ENCODE measurements at places on chromosomes 6 and 20.

DNA sequence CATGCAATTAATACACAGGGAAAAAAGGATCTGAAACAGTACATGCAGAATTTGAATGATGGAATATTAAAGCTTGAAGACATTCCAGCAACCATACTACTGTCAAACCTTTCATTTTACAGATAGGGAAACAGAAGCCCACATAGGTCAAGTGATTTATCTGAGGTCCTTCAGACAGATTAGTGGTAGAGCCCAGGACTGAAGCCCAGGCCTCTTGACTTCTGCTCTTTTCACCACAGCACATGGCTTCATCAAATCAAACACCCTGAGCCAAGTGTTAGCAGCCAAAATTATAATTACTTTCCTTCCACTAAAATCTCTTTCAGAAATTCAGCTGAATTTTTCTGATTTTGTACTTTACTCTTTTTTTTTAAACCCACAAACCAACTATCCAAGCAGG is 435.6 kb upstream of the RUNX2 start:
- DNase-seq = no peak

- no peak for DNase-seq
These were observed 154.6 kb upstream of the SOX4 start for GRCh38 chr6:21438986-21439352.

DNA sequence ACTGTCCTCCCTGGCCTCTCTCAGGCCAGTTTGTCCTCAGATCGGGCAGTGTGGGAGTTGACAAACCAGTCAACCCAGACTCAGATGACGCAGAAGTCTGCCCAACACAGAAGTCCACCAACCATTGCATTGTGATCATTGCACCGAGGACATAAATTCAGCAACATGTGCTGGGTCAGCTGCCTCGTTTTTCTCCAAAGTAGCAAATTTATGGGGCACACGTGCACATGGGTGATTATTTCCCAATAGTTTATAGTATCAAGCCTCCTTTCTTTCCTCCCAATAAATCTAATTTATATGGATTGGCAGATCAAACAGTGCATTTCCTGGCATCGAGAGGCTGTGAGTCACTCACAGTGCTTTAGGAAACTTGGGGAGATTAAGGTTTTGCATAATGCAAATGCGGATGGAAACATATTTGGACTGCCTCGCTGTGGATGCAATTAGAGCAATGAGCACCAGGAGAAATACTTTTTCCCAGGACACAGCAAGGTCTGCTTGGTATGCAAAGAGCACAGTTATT is 413.7 kb upstream of the SULF2 start:
- DNase-seq = no peak

GRCh38 chr6:46440141-46440540 is 51.1 kb downstream of the RCAN2 start:
- no peak for DNase-seq

- DNase-seq = no peak
These were observed 173.7 kb downstream of the ARHGAP18 start for GRCh38 chr6:129536271-129536670.

DNA sequence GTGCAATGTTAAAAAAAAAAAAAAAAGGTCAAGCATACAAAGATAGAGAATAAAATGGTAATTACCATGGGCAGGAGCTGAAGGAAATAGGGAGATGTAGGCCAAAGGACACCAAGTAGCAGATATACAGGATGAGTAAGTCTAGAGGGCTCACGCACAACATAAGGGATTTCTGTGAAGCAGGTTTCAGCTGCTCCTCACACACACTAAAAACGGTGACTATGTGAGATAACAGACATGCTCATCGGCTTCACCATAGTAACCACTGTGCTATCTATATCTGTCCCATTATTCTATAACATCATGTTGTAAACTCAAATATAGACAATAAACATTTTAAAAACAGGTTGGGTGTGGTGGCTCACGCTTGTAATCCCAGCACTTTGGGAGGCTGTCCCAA is 11.6 kb downstream of the SNHG17 start:
- no peak for DNase-seq

GRCh38 chr6:147906361-147906760 is 397.9 kb downstream of the SAMD5 start:
- DNase-seq = no peak

- DNase-seq = no peak
These were observed 32.5 kb upstream of the NKAIN2 start for GRCh38 chr6:123771126-123771525.

DNA sequence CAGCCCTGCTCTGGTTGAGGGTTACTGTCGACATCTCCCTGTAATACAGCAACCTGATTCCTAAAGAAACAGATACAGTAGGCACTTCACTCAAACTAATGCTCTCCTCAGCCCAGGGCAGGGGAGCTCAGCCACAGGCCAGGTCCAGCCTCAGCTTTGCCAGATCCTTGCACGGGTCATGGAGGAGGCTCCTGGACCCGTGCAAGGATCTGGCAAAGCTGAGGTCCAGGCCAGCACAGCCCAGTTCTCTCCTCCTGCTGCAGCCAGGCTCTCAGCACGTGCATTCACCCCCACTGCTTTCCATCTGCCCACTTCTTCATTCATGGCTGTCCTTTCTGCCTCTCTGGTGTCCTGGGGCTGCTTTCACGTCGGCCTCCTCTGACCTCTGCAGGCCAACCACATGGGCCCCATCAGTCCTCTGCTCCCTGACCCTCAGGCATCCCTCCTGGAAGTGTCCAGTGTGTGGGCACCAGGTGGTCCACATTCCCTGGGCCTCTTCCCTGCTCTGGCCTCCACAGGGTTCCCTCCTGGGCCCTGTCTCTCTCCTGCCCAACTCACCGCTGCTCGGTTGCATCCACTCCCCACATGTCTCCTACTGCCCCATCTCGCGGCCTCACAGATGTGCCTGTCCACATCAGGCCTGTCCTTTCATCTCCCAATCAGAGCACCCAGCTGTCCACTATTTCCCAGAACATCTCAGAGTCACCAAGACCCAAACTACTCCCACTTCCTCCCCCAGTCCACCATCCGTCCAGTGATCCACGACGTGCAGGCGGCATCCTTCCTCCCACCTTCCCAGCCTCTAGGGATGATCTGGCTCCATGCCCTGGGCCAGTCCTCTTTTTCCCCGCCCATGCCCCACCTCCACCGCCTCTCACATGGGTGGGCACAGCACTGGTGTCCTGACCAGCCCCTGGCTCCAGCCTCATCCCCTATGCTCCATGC is 11.8 kb upstream of the CD93 start:
- no peak for DNase-seq

- no peak for DNase-seq
These were observed 30.4 kb upstream of the HIVEP2 start for GRCh38 chr6:142975365-142975764.

DNA sequence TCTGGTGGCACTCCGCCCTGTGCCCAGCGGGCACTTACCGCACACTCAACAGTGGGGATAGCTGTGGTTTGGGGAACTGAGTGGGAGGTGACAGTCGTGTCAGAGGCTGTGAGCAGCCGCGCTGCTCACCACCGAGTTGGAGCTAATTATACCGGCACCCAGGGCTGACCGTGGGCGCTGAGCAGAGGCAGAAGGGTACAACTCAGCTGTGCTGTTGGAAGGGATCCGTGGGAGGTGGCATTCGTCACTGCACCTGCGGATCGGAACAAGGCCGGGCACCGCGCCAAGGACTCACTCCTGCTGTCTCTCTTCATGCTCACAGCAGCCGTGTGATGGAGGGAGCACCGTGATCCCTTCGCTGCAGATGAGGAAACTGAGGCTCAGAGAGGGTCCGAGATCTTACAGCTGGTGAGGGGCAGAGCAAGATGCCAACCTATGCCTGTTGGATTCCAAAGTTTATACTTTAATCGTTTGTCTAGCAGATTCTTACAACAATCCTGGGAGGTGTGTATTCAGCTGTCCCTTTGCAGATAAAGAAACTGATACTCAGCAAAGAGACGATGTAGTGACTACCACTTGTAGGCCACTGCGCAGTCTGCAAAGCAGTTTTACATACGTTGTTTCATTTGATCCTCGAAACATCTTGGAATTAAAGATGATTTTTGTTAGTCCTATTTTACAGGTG is 713 bp upstream of the ELMO2 start:
- DNase-seq = peak; percentile 61

- no peak for DNase-seq
These were observed 41.7 kb downstream of the C20orf203 start for GRCh38 chr20:32631933-32632460.

- DNase-seq = no peak
These were observed 374.5 kb downstream of the EPM2A start for GRCh38 chr6:145360865-145361264.

DNA sequence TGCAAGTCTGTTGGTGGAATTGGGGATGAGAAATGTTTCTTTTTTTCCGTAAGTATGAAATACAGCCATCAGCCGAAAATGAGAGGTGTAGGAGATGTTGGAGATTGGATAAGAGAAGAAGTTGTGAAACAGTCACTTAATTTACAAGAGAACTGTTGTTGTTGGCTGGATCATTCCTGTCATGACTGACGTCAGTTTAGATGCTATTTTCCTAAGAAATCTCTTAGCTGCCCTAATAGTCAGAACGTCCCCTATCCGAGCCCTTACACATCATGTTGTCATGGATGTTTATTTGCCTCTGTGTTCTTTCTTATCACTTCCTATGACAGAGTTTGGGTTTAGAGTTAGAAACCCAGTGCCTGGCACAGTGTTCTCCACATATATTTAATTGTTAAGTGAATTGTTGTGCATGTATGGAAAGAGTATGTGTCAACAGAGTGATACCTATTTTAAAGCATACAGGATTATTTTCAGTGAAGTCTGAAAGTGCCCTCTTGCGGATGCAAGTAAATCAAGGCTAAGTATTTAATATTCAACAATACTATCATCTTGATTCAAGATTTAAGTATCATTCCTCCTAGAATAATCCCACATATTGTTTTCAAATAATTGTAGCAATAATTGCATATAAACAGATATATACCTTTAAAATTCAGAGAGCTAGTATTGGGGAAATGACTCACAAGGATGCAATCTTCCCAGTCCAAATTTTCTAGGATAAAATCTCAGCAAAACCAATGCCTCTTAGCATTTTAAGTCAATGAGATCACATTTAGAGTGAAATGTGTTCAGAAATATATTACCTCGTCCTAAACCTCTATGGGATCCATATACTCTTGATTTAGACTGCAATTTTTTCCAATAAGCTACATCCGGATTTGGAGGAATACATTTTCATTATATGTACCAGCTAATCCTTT is 309.9 kb upstream of the NOX3 start:
- DNase-seq = no peak

DNA sequence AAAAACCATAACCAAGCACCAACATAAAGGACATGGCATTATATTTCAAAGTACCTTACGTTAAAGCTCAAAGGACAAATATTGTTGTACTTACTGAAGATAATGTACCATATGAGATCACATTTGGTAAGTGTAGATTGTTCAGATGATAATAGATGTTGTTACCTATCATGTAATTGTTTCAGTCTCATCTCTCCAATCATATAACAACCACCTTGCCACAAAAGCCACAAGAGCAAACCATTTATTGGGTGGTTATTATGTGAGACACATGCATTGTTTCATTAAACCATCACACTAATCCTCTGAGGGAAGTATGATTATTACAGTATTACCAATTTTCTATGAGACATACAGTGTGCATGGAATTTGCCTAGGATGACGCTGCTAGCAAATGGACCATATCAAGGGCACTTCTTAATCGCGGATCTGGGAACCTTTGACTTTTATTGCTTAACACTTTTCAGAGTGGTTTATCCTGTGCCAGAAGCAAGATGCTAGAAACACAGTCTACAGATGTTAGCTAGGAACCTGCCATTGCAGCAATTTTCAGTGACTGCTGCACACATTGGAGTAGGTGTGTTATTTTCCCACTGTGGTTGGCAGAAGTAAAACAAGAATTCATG is 149.8 kb upstream of the AKIRIN2 start:
- no peak for DNase-seq

- DNase-seq = no peak
These were observed 75.2 kb upstream of the ARHGAP18 start for GRCh38 chr6:129785047-129785755.

DNA sequence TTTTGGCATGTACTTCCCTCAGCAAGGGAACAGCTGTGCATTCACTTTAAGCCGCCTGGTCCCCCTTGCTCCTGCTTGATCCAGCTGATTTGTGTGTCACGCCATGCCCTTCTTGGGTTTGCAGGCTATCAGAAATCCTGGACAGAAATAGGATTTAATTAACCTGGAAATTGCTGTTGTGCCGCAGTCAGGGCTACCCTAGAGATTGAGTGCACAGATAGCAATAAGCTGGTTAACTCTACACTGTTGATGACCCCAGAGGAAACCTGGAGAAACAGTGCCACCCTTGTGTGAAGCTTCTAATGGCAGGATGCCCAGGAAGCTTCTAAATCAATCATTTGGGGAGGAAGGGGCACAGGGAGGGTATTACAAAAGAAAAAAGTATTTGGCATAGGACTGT is 199.0 kb downstream of the JARID2 start:
- no peak for DNase-seq

DNA sequence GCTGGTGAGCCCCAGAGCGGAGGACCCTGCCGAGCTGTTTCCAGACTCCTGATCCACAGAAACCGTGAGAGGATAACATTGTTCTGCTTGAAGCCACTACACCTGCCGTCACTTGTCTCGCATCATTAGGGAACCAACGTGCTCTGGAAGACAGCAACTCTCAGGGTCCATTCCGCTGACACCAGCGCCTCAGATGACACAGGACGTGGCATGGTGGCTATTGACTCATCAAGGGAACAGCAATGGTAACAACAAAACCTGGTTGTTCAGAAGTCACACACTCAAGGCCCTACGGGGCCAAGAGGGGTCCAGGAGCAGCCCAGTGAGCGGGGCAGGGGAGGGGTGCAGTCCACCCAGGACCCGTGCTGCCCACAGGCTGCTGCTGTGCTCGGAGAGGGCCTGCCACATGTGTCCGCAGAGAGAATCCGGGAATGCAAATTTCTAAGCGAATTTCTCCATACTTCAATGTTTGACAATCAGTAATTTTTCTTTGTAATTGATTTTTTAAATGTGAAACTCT is 110.4 kb downstream of the TTLL2 start:
- DNase-seq = no peak

DNA sequence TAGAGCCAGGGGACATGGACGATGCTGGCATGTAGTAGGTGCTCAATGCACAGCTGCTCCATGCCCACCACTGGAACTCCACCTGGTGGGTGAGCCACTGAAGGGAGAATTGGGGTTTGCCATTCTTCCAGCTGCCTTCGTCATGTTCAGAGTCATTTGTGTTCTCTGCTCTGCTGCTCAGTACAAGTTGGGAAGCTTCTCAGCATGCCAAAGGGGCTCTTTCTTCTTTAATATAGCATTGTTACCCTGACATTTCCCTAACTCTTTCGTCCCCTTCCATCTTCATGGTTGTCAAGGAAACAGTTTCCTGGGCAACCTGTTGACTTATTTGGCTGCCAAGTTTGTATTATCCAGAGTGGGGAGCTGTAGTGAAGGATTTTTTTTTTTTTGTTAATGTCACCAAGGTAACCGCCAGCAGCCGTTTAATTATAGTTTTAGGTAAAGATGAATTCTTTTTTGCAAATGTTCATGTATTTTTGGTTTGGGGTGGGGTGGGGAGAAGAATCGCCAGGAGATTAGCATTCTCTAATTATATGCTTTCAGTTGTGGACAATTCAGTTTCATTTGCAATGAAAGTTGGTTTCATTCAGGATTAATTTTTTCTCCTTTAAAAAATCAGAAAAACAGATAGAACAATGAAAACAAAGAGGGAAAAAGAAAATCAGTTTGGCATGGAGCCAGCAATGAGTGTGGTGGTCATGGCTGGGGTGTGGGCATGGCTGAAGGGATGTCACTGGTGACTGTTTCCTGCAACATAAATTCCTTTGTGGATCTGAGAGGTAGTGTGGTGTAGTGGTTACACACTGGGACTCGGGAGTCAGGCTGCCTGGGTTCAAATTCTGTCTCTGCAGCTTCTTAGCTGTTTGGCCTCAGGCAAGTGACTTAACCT is 73.0 kb upstream of the KCNG1 start:
- no peak for DNase-seq

- DNase-seq = no peak
These were observed 64.3 kb upstream of the CD93 start for GRCh38 chr20:23150304-23151007.

Data from effector memory CD8-positive, alpha-beta T cell (primary cell).